ENCODE measurements at places on chromosomes 12 and 14. TPM values are rescaled to one million over a fixed set of nuclear protein-coding genes. Genes with fewer than 3 reads are reported as not detected.
A peak's percentile ranks its signal among the peaks of the same experiment; 100 is the strongest.

GRCh38 chr12:132415327-132416120 lies 74.4 kb upstream of the FBRSL1 start:
- H3K4me1 ChIP-seq, result peaks cover 6% of the 10 kb centered on the region
- no peak overlapping the region for H3K4me3 ChIP-seq
- peaks cover 27% of the 10 kb centered on the region for H3K27me3 ChIP-seq
- peaks cover 2% of the 10 kb centered on the region for H3K36me3 ChIP-seq
- H3K27ac ChIP-seq, result no peak overlapping the region

DNA sequence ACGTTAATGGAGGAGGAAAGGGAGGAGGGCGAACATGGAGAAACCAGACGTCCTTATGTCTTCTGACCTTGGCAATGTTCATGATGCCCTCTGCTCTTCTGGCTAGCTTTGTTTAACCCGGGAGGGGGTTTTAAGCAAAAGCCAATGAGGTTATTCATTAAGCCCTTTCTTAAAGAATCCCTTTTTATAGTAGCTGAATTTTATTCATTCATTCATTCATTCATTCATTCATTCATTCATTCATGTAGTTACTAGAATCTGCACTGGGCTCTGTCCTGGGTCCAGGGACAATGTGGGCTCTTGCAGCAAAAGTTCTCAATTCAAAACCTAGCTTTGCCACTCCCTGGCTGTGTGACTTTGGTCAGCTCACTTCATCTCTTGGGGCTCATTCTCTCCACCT lies 14.0 kb downstream of the LHX5 start:
- no peak overlapping the region for H3K4me3 ChIP-seq
- H3K36me3 ChIP-seq, result no peaks in the 10 kb centered on the region
- no peak for DNase-seq
- H3K27ac ChIP-seq, result no peak overlapping the region
- peaks cover 3% of the 10 kb centered on the region for H3K4me1 ChIP-seq

DNA sequence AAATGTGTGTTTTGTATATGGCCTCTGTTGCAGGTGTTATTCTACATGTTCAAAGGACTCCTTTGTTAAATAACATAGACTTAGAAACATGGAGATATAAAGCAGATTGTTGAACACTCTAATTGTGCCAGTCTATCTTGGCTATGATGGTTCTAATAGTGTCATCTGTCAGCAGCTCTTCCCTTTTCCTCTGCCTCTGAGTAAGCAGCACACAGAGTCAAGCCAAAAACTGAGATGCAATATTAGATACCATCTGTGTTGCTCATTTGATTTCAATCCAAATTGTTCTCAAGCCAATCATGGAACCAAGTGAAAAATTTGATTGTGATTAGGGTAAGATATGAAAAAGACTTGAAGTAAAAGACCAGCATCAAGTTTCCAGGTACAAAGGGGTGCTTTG lies 871.1 kb upstream of the MGAT4C start:
- H3K27me3 ChIP-seq, result peaks cover 9% of the 10 kb centered on the region
- no peak overlapping the region for H3K4me3 ChIP-seq
- no peaks in the 10 kb centered on the region for H3K4me1 ChIP-seq
- no peaks in the 10 kb centered on the region for H3K36me3 ChIP-seq
- DNase-seq, result no peak

- peaks cover 4% of the 10 kb centered on the region for H3K4me1 ChIP-seq
- no peaks in the 10 kb centered on the region for H3K27me3 ChIP-seq
- DNase-seq, result no peak
- H3K27ac ChIP-seq, result no peak overlapping the region
- H3K36me3 ChIP-seq, result peaks cover 9% of the 10 kb centered on the region
- H3K4me3 ChIP-seq, result no peak overlapping the region
These were observed 314.8 kb upstream of the FKBP4 start for GRCh38 chr12:2479851-2480535.

GRCh38 chr12:88035907-88036289 lies 6.7 kb upstream of the C12orf50 start:
- H3K4me3 ChIP-seq, result peak overlapping the region; percentile 98
- no peaks in the 10 kb centered on the region for H3K27me3 ChIP-seq
- peak overlapping the region; percentile 50 for H3K27ac ChIP-seq
- peaks cover 46% of the 10 kb centered on the region for H3K4me1 ChIP-seq
- DNase-seq, result no peak

GRCh38 chr12:53097564-53098353 lies at the start of gene IGFBP6:
Gene IGFBP6, plus strand, starts transcription at chr12:53097667. Its CDS starts 51 bp downstream, at chr12:53097718.
- DNase-seq, result no peak
- H3K4me3 ChIP-seq, result peak within 1 kb of the TSS; percentile 76
- peaks cover 24% of the 10 kb centered on the region for H3K4me1 ChIP-seq
- H3K27ac ChIP-seq, result peak within 1 kb of the TSS; percentile 93
- H3K36me3 ChIP-seq, result no peaks in the 10 kb centered on the region

GRCh38 chr14:77144412-77145115 lies 3.0 kb upstream of the ZDHHC22 start:
- no peaks in the 10 kb centered on the region for H3K36me3 ChIP-seq
- H3K4me1 ChIP-seq, result peaks cover 15% of the 10 kb centered on the region
- no peak overlapping the region for H3K27ac ChIP-seq
- no peak overlapping the region for H3K4me3 ChIP-seq

GRCh38 chr14:95396221-95396620 lies 76.5 kb upstream of the CLMN start:
- DNase-seq, result no peak
- H3K36me3 ChIP-seq, result peaks cover 4% of the 10 kb centered on the region
- peaks cover 2% of the 10 kb centered on the region for H3K27me3 ChIP-seq

- H3K4me3 ChIP-seq, result no peak overlapping the region
- no peaks in the 10 kb centered on the region for H3K27me3 ChIP-seq
- H3K36me3 ChIP-seq, result peaks cover 2% of the 10 kb centered on the region
- peaks cover 31% of the 10 kb centered on the region for H3K4me1 ChIP-seq
- H3K27ac ChIP-seq, result no peak overlapping the region
These were observed 89.6 kb downstream of the ERC1 start for GRCh38 chr12:1080520-1081223.

GRCh38 chr12:2796187-2796666 lies 1.5 kb downstream of the FKBP4 start:
- H3K4me3 ChIP-seq, result peak overlapping the region; percentile 87
- peaks cover 27% of the 10 kb centered on the region for H3K36me3 ChIP-seq
- peaks cover 16% of the 10 kb centered on the region for H3K4me1 ChIP-seq
- H3K27ac ChIP-seq, result peak overlapping the region; percentile 69
- no peak for DNase-seq

DNA sequence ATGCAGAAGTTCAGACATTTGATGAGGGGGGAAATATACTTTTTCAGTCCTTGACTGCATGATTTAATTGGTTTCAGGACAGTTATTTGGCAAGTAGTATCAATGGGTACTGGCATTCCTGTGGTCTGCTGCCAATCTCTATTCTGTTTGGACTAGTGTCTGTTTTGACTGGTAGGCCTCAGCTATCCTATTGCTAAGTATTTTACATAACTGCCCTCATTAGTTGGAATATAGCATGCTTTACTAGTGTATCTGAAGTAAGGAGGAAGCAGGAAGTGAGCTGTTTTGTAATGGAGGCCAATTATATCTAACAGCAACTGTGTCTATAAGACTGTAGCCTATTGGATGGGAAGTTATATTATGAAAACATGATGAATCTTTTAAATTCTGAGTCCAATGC lies 104.3 kb downstream of the FLRT2 start:
- no peak for DNase-seq
- peak overlapping the region; percentile 46 for H3K27ac ChIP-seq
- no peak overlapping the region for H3K4me3 ChIP-seq
- H3K4me1 ChIP-seq, result peaks cover 10% of the 10 kb centered on the region

DNA sequence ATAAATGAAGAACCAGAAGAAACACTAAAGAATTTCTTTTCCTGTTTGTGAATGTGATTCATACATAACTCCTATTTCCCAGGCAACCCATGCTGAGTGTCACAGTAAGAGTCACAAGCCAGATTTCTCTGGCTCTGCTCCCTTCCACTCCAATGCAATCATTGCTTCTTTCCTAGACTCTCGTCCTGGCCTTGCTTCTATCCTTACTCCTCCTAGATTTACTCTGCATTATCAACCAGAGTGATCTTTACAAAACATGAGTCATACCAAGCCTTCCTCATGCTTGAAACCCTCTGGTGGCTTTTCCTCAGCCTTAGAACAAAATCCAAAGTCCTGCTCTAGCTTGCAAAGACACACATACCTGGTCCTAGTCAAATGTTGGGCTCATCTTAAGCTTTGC lies 13.3 kb downstream of the IL22 start:
- peak overlapping the region; percentile 94 for H3K27ac ChIP-seq
- no peaks in the 10 kb centered on the region for H3K36me3 ChIP-seq
- peaks cover 47% of the 10 kb centered on the region for H3K4me1 ChIP-seq
- DNase-seq, result no peak
- H3K27me3 ChIP-seq, result no peaks in the 10 kb centered on the region
- H3K4me3 ChIP-seq, result no peak overlapping the region

GRCh38 chr12:25455696-25456095 lies 97.4 kb downstream of the LMNTD1 start:
- no peaks in the 10 kb centered on the region for H3K36me3 ChIP-seq
- H3K27ac ChIP-seq, result no peak overlapping the region
- H3K4me1 ChIP-seq, result peaks cover 13% of the 10 kb centered on the region
- DNase-seq, result no peak
- no peak overlapping the region for H3K4me3 ChIP-seq
- H3K27me3 ChIP-seq, result no peaks in the 10 kb centered on the region

DNA sequence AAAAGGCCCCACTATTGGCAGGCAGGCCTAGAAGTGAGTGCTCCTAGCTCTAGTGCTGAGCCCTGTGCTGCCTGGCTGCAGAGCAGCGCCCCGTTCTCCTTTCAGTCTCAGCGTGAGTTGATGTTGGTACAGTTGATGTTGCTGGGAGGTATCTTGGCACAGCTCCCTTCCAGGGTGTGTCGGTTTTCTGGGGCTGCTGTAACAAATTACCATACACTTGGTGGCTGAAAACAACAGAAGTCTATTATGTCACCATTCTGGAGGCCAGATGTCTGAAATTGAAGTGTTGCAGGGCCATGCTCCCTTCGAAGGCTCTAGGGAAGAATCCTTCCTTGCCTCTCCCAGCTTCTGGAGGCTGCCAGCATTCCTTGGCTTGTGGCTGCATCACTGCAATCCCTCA lies 151.4 kb downstream of the TSPAN9 start:
- no peaks in the 10 kb centered on the region for H3K27me3 ChIP-seq
- no peak for DNase-seq
- no peak overlapping the region for H3K4me3 ChIP-seq
- H3K27ac ChIP-seq, result no peak overlapping the region
- H3K36me3 ChIP-seq, result peaks cover 6% of the 10 kb centered on the region

DNA sequence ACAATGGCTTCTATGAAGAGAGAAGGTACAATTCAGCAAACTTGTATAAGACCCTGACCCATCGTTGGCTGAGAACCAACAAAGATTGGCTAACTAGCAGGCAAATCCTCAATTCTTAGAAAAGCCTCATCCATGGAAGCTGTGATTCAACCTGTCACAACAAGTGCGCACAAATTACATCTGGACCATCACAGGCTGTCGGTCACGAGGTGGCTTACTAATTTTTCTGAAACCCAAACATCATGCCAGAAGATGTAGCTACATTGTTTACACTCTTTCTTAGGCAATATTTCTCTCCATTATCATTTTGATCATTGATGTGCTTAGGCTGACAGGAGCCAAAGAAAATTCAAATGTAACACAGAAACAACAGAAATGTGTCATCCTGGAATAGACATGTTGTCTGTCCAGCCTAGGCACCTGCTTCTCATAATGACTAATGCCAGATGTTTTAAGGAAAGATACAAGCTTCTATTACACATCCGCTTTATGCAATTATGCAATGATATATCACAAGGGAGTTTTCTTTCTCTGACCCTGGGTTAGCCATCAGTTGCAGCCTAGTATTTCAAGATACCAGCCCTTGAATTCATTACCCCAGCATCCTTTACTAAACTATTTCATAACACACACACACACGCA lies 92.9 kb upstream of the DIO2 start:
- H3K27me3 ChIP-seq, result no peaks in the 10 kb centered on the region
- H3K36me3 ChIP-seq, result no peaks in the 10 kb centered on the region
- H3K4me1 ChIP-seq, result no peaks in the 10 kb centered on the region
- H3K4me3 ChIP-seq, result no peak overlapping the region
- DNase-seq, result no peak
- H3K27ac ChIP-seq, result no peak overlapping the region

DNA sequence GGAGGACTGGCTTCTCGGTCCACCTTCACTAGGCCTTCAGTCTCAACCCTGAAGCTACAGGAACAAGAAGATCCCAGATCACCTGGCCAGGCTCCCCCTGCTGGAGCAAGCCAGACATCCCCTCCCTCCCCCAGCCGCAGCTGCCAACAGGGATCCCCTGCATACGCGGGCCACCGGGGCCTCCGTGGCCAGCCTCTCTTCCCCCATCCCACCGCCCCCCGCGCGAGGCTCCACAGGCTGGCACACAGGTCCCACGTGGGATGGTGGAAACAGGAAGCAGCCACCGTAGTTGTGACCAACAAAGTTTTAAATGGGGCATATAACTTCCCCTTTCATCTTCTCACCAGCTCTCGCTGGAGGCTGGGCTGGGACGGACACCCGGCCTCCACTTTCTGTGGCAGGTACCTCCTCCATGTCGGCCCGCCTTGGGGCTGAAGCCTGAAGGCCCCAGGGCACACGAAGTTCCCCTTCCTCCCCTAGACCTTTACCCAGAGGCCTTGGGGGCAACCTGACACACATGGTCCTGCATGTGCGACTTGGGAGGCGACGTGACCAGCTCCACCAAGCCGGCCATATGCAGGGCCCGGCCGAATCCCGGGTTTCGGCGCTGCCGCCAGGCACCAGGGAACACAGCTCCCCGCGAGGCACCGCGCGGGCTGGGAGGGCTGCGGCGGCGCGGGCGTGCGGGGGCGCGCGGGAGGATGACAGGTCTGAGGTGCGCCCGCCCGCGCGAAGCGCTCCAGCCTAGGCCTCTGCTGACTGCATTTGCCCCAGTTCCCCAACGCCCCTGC lies 44.4 kb upstream of the PNMA1 start:
- no peaks in the 10 kb centered on the region for H3K27me3 ChIP-seq
- no peaks in the 10 kb centered on the region for H3K36me3 ChIP-seq
- peak overlapping the region; percentile 99 for H3K27ac ChIP-seq
- peaks cover 79% of the 10 kb centered on the region for H3K4me1 ChIP-seq

GRCh38 chr14:38213001-38213400 lies 5.3 kb downstream of the SSTR1 start:
- no peak for DNase-seq
- peaks cover 46% of the 10 kb centered on the region for H3K27me3 ChIP-seq
- H3K4me1 ChIP-seq, result no peaks in the 10 kb centered on the region
- H3K36me3 ChIP-seq, result peaks cover 6% of the 10 kb centered on the region
- no peak overlapping the region for H3K4me3 ChIP-seq

- no peaks in the 10 kb centered on the region for H3K36me3 ChIP-seq
- H3K27me3 ChIP-seq, result peaks cover 2% of the 10 kb centered on the region
- no peak overlapping the region for H3K27ac ChIP-seq
These were observed 28.8 kb downstream of the PHLDA1 start for GRCh38 chr12:76002598-76003354.

FOXM1 gene
- total RNA-seq, result 17.6 TPM

SOAT2 gene
- total RNA-seq, result not detected

NRIP2 gene
- 0.92 TPM for total RNA-seq

RIC8B gene
- 14.2 TPM for total RNA-seq

AEBP2 gene
- 36.0 TPM for total RNA-seq

HCAR1 gene
- total RNA-seq, result not detected

CHMP4A gene
- 36.1 TPM for total RNA-seq

PRIMA1 gene
- total RNA-seq, result not detected

KRT1 gene
- total RNA-seq, result not detected

SELPLG gene
- 2.9 TPM for total RNA-seq
